Effector CD8-positive, alpha-beta T cell (primary cell): ENCODE measurements at places on chromosomes 3 and 15.

- no peak for DNase-seq
These were observed 49.1 kb downstream of the IL1RAP start for GRCh38 chr3:190562866-190563510.

GRCh38 chr15:62112616-62113593, 46.1 kb downstream of the C2CD4A start:
- no peak for DNase-seq

- no peak for DNase-seq
These were observed 94.3 kb downstream of the RAD18 start for GRCh38 chr3:8868996-8869395.

- no peak for DNase-seq
These were observed 103.0 kb downstream of the SUCNR1 start for GRCh38 chr3:151976211-151977050.

DNA sequence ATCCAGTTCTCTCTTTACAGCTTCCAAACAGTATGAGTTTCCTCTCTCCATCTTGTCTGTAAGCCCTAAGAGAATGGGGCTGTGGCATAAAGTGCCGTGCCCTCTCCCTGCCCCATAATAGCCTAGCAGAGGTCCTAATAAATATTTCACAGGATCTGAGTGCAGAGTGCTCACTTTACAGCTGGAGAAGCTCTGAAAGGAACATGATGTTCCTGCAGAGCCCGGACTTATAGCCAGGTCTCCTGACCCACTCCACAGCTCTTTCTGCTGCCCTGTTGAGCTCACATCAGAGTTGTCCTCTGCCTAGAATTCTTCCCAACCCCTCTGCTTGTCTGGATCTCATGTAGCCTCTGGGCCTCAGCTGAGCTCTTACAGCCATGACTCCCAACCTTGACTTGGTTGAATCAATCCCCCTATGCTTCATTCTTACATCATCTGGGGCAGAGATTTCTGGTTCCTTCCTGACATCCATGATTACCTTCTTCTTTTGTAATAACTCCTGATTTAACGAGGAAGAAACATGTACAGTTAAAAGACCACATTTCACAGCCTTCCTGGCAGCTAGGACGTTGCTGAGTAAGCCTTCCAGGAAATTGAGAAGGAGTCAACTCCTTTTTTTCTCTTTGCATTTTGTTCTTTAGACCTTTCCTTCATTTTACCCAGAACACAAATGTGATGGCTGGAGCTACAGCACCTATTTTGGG, 135.3 kb downstream of the RPLP1 start:
- no peak for DNase-seq

DNA sequence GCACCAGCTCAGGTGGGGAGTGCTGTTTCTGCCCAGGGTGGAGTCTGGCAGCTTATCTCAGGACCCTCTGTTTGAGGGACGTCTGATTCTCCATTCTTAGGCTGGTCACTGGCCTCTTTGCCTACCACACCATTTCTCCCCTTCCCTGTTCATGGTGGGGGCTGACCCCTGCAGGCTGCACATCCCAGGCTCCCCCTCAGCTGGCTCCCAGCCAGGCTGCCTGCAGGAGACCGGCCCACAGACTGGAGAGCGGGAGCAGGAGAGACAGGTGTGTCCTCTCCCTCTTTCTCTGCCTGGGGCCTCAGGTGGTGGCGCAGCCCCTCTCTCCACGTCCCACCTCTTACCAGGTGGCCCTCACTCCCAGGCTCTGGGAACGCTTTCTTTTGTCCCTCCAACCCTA, 60.8 kb downstream of the RAB11A start:
- no peak for DNase-seq

GRCh38 chr3:118412503-118412902, 622.1 kb downstream of the IGSF11 start:
- DNase-seq = no peak

DNA sequence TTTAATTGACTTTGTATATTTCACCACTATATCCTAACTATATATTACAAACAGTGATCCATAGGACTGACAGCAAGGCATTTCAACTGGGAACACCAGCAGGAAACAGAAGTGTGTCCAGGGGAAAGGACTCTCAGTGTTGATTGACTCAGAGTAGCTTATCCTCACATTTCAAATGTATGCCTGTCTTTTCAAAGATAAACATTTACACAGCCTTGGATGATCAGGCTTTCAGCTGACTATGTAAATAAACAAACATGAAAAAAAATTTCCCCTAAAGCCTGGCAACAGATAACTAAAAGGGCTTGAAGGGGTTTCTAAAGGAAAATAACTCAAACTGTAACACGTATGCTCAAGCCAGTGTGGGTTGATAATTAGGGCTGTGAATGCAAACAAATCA, 321.8 kb downstream of the TBC1D5 start:
- no peak for DNase-seq

DNA sequence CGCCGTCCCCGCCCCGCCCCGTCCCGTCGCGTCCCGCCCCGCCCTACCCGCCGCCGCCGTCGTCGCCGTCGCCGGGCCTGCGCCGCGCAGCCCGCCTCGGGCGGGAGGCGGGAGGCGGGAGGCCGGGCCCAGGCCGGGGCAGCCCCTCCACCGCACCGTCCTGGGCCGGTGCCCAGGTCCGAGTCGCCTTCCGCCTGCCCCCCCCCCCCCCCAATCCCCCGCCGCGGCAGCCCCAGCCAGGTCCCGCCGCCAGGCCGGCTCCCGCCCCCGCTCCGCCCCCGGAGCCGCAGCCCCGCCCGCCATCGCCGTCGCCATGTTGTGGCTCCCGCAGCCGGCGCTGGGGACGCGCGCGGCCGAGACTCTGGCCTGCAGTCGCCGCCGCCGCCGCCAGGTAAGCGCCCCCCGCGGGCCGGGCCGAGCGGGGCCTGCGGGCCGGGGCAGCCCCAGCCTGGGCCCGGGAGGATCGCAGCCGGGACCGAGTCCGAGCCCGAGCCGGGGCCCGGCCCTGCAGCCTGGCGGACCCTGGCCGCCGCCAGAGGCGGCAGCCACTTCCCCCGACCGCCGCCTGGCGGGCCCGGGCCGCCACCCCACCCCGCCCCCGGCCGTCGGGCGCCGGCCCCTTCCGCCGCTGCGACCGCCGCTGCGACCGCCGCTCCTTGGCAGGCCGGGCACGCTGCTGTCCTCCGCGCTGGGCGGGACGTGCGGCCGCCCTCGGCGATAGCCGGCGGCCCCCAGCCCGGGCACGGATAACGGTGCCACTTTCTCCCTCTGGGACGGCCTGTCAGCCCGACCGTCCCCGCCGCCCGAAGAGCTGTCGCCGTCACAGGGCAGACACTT, at the start of gene ZNF592:
TSS of gene ZNF592 (plus strand) at position 319 of the 837 bp plus-strand sequence. CDS start 34,084 bp downstream, outside the sequence.
- DNase-seq = peak; percentile 63

DNA sequence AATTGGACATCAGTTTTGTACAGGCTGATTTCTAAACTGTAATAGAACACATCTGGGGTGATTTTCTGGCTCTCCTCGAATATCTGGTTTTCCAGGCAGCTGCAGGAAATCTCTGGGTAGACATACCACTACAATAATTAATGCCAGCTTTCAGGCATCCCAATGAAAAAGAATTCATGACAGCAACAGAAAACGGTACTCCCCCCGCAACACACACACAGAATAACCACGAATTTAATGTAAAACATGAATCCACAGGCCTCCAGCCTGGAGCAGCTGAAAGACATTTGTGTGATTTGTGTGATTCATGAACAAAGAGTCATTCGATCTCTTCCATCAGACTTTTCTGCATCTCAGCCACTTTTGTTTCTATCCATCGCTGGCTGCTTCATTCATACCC, 262.2 kb downstream of the MAGI1 start:
- DNase-seq = no peak

- DNase-seq = no peak
These were observed 253.6 kb upstream of the ZNF717 start for GRCh38 chr3:76038949-76039348.

DNA sequence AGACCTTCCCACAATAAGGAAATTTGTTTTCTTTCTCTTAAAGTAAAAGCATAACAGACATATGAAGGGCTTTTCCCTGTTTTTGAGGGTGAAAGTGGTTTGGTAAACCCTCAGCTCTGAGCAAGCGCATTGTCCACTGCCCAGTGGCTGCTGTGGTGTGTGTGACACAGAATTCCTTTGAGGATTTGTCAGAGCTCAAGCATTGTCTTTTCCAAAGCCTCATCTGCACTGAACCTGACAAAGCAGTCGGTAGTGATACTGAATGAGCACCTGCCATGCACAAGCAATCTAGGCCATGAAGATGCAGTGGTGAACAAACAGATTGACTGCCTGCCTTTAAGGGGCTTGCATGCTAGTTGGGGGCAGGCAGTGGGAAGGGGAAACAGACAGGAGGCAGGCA, 128.3 kb downstream of the PLCL2 start:
- no peak for DNase-seq

DNA sequence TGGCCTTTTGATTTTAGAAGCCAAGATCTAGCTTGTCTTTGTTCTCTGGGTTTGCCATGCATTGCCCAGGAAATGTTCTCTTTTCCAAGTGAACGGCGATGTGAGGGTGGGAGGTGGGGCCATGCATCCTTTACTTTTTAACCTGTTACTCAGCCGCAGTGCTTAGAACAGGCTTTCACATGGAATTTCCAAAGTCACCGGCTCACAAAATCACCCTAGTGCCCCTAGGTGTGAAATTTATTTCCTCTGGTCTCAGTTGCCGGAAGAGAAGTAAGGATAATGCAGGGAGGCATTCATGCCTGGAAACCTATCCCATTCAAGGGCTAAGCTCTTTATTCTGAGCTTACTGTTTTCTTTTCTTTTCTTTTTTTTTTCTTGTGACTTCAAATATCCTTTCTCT, 93.2 kb downstream of the CACNA2D3 start:
- DNase-seq = no peak

DNA sequence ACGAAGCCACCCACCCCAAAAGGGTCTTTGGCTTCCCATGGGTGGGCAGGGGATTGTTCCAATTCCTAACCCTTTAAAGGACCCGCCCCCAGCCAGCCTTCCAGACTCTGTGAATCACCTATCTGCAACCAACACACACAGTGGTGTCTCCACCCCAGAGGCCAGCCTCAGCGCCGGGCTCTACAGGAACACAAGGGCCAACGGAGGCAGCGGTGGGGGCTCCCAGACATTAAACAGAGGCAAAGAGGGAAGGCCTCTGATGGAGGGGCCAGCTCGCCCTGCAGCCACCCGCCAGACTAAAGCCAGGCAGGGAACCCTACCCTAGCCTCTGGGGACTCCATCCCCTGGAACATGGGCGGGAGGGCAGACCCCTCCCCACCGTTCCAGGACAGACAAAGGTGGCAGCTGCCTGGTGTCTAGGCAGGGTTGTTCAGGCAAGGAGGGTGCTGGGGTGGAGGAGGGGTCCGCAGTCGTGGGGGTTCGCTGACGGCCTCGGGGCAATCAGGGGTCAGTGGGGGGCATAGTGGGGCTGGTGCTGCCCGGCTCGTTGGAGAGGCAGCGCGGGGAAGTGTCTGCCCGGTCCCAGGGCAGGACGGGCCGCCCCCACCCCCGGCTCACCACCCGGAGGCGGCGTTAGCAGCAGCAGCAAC, 448 bp downstream of the SHISA5 start:
- DNase-seq = no peak

DNA sequence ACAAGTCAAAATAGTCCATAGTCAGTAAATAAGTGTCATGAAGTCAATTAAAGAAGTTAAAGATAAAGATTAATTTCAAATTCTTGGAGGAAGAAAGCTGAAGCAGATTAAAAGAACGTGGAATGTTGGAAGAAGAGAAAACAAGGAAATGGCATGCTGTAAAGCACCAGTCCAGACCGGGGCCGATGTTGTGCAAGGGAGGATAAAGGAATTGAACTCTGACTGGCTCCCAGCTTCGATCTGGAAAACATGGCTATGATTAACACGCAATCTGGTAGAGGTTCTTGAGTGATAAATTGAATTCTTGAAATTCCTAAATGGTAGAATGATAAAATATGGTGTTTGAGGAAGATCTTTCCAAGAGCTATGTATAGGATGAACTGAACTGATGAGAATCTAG, 194.4 kb downstream of the MEIS2 start:
- no peak for DNase-seq

- no peak for DNase-seq
These were observed 104.4 kb upstream of the UBE3A start for GRCh38 chr15:25543196-25543595.

DNA sequence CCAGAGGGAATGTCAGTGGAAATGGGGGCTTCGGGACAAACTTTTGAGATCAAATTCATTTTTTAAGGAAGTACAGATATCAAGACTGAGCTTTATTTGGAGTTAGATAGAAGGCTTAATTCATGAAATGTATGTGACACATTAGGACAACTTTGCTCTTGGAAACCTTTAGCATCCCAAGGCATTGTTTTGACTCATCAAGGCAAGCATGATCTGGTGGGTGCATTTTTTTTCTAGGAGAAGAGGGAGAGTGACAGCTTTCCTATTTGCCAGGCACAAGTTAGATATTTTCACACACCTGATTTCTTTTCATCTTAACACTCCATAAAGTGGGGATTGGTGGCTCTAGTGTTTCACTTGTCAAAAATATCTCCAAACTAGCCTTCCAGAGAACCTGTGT, 61.5 kb upstream of the RPL35A start:
- no peak for DNase-seq

DNA sequence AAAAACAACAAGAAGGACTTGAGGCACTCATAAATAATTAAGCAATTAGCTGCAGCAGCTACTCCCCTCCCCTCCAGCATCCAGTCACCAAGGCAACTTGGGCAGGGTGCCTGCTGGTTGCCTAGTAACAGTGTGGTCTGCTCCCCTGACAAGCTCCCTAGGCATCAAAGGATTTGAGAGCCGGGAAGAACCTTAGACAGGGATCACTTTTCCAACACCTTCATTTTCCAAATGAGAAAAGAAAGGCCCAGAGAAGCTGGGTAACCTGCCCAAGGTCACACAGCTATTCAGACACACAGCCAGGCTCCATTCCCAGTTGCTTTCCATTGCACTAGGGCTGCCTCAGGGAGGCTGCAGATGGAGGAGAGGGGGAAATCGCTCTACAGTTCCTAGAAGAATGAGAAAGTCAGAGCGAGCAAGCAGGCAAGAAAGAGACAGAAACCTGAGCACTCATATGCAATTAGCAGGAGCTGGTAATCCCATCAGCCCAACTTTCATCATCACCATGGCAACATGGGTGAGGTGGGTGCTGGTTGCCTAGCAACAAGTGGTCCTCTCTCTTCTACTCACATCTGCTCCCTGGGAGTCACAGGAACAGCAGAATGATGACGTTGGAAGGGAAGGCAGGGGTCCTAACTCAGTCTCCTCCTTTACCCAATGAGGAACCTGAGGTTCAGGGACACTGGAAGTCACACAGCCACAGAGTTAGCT, 3.6 kb upstream of the EIF4E3 start:
- no peak for DNase-seq

DNA sequence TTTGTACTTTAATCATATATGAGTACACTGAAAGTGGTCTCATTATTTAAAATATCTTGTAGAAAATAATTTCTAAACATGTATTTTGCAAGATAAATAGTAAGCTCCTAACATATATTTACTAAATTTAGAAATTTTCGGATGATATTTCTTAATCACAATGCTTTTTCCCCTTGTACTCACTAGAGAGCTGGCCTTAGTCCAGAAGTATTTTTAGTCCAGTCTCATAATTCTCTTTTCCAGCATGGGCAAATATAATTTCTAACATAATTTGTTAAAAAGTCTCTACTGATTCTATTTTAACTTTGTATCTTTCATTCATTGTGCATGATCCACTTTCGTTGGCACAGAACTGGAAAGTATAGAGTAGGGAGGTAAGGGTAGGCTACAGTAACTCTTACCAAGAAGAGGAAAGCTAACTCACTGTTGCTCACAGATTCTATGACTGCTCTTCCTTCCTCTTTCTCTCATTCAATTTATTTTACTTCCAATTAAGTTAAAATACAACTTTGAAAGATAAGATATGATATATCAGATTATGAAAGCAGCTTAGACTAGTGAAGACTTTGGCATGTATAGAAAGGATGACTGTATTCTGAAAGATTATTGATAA, 39.3 kb downstream of the FGF7 start:
- DNase-seq = no peak
